Peyer's patch (tissue), 4 donors: ENCODE measurements at places on chromosomes 12 and 14.

GRCh38 chr14:92450351-92451070 lies 63.1 kb upstream of the RIN3 start:
- no peak for DNase-seq

DNA sequence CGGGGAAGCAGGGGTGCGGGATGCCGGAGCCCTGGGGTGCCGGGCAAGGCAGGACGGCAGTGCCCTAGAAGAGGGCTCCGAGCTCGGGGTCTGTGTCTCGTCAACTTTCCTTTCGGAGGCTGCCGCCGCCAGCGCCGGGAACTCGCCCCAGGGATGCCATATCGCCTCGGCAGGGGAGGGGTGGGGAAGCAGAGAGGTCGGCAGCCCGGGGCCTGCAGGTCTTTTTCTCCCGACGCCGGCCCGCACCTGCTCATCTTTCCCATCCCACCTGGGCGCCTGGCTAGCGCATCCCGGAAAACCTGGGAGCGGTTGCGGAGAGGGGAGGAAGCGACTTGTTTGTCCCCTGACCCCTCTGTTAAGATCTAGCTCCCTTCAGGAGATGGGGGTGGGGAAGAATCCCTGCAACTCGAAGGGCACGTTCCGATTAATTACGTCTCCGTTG lies 547 bp downstream of the CNTN1 start:
- DNase-seq, result no peak

DNA sequence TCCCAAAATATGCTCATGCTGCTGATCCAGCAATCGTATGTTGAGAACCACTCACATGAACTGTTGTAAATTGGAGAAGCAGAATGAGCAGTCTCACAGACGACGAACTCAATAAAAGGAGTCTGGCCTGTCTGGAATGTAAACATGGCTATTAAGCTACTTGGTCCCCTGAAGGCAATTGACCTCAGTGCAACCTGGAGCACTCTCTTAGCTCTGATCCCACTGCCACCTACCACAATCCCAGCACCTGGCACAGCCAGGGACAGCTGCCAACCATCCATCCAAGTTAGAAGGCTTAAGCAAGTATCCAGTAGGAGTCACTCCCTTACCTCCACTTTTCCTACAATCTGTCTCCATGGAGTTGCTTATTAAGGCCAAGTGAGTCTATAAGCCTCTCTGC lies 406.9 kb upstream of the CLEC14A start:
- no peak for DNase-seq

DNA sequence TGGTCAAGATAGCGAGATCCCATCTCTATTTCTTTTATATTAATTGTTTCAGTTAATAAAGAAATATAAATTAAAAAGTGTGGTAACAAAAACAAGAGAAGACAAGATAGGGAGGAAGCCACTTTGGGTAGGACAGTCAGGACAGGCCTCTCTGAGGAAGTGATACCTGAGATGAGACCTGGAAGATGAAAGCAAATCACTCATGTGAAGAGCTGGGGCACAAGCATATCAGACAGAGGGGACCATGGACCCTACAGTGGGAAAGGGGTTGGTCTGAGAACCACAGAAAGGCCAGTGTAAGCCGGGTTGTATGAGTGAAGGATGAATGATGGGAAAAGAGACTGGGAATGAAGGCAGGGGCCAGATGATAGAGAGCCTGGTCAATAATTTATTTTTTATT lies 1.8 kb upstream of the MED6 start:
- no peak for DNase-seq

DNA sequence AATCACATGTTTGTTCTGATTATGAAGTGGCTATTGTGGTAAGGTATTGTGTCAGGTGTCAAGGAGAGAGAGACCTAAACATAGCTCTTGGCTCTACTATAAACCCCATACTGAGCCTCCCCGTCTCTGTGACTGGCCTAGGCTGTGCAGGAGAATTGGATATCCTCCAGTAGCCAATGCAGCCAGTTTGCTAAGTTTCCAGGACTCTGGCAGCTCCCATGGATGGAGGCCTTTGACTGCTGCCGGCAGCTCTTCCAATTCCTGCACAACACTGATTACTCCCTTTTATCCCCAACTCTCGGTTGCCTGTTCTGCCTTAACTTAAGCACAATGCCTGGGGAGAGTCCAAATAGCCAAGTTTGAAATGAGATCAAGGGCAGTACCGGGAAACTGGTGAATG lies 59.3 kb downstream of the ABCC9 start:
- no peak for DNase-seq

- DNase-seq, result no peak
Observed at GRCh38 chr12:45725631-45726602, 3.6 kb upstream of the ARID2 start.

GRCh38 chr12:124582108-124582424 lies 14.7 kb upstream of the NCOR2 start:
- no peak for DNase-seq

DNA sequence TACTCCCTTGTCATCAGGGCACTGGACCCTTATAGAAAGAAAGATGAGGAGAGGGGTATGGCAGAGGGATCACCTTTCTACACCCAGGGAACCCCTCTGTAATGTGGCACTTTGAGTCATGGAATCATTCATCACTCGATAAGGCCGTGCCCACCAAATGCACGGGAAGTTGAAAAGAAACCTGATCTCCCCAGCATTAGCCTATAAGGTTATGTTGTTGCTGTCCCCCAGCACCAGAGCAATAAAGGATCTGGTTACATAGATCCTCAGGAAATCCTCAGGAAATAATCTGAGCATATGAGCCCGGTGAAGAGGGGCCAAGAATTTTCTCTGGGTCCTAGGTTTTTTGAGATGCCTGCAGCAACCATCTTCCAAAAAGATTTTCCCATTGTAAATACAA lies 148.8 kb upstream of the CRY1 start:
- DNase-seq, result no peak

DNA sequence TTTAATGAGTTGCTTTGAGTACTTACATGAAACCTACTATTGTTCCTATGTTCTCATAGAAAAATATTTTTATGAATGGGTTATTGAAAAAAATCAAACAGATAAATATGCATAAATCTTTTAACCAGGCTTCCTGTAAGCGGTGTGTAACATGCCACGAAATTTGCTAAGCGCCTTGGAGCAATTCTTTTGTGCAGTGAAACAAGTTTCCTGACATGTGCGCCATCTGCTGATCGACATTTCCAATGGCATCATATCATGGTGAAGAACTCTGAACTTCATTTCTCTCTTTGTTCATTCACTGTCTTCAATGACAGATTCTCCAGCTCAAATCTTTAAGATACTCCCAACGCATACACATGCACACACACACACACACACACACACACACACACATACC lies 145.6 kb upstream of the NAV3 start:
- no peak for DNase-seq

DNA sequence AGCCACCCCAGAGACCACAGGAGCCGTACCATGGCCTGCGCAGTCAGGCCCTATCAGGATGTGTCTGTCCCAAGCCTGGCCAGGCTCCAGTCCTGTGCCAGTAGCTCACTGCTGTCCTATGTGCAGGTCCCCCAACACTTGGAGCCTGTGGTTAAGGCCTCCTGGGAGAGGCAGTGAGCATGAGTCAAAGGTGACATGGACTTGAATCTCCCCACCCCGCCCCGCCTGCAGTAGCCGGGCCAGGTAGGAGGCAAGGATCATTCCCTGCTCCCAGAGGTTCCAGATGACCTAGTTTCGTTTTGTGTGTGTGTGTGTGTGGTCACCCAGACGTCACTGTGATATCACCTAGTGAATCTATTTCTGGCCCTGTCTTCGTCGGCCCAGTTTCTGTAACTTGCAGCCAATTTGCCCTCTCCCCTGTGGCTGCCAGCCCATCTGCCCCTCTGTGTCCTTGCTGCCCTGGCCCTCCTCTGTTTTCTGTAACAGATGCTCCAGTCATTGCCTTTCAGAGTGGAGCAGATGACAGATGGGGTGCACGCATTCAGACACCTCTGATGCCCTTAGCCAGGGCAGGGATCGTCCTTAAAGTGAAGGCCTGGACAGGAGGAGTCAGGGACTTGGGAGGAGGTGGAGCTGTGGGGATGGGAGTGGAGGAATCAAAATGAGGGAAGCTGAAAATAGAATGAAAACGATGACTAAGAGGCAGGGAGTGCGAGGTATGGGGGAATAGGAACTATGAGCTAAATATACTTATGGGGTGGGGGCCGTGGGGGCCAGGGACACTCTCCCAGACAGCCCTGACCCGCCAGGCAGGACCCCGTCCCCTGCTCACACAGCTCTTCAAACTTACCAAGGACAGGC lies 37.4 kb downstream of the SLC6A12 start:
- DNase-seq, result peak; percentile 84

DNA sequence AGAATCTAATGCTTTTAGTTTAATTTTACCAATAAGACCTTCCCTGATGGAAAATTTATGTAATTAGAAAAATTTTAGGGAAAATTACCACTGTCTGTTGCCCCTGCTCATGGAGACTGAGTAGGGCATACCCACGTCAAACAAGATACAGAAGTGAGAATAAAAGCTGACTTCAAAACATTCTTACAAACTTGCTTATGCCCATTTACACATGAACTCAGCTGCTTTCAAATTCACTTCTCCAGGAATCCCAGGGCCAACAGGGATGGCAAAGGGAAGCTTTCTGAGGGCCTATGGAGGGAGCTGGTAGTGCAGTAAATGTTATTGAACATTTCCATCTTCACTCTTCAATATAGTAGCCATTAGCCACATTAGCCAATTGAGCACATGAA lies 4.8 kb upstream of the NINJ2 start:
- no peak for DNase-seq

- DNase-seq, result no peak
Observed at GRCh38 chr14:59583755-59584154, 7.1 kb upstream of the CCDC175 start.

DNA sequence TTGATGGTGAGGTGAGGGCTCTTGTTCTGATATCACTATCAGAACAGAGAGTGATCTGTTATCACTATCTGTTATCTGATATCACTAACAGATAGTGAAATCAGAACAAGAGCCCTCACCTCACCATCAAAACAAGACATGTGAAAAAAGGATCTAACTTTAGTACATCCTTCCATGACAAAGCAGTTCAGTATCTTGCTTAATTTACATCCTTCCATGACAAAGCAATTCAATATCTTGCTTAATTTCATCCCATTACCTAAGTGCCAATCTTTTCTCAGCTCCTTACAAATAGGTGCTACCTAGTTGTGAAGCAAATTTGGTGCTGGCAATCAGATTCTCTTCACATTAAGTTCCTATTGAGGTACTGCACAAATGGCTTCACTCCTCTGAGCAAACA lies 1865.6 kb upstream of the FLRT2 start:
- DNase-seq, result no peak
